Keratinocyte (primary cell): ENCODE measurements at places on chromosomes 12 and 14.

DNA sequence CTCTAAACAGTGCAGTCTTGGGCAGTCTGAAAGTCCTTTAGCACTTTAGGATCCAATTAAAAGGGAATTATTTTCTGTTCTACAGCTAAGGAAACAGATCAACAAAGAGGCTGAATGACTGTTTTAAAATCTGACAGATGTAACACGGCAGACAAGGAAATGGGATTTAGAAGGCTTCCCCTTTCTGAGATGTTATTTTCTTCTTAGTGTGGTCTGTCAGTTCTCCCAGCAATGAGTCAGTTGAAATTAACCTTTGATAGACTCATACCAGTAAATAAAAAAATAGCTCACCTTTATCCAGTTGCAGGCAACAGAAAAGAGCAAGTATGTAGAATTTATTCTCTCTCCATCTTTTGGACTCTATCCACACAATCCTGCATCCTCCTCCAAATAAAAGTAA, 98.1 kb downstream of the NEDD1 start:
- DNase-seq, result no peak

DNA sequence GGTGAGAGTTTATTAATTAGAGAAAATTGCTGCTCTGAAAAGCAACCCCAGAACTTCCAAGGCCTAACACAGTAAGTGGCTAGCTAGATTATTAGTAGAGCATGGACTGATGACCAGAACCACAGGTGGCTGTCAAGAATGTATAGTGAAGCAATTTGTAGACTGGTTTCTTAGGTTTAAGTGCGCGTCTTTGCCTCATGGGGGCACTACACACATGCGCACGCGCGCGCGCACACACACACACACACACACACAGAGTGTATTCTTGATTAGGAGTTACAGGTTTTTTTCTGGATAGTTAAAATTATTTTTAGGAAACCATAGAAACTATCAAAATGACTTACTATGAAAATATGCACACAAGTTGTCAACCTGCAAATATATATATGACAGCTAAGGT, 66.5 kb downstream of the BHLHE41 start:
- DNase-seq, result no peak

DNA sequence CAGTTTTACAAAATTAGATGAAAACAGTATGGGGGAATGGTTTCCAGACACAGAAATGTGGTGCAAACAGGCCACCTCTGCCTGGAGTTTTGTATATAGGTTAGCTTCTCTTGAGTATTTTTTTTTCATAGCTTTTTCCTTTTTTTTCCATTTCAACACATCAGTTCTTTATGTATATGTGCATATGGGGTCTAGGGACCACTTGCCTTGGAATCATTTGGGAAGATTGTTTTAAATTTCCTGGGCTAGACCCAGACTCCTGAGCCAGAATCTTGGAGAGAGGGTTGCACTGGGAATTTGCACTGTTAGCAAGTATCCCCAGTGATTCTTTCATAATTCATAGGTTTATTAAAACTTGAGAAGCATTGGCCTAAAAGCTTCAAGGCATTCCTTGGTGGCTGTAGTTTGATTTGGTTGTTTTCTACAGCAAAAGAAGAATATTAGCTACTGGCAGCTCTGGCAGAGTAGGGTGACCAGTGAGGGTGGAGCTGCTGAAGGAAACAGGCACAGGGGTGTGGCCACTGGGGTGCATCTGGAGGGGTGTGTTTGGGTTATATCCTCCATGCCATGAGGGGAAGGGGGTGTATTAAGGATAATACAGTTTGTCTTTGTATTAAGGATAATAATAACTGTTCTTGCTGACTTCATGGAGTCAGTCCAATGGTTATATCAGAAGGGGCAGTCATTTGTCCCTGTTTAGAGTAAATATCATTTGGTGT, 22.8 kb downstream of the PPP1R36 start:
- DNase-seq, result no peak

DNA sequence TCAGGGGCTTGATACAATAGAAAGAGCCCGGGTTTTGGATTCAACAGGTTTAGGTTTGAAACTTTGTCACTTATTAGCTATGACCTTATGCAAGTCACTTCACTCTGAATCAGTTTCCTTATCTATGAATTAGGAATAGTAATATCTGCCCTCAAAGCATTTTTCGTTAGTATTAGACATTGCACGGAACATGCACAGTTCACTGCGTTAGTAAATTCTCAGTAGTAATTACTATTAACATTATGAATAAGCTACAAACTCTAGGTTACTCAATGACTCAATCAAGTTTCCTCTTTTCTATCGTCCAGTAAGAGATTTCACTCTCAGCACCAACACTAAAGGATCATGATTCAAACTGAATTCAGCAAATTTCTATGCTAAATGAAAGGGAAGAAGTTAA, 150.3 kb downstream of the CEP83 start:
- DNase-seq, result no peak

DNA sequence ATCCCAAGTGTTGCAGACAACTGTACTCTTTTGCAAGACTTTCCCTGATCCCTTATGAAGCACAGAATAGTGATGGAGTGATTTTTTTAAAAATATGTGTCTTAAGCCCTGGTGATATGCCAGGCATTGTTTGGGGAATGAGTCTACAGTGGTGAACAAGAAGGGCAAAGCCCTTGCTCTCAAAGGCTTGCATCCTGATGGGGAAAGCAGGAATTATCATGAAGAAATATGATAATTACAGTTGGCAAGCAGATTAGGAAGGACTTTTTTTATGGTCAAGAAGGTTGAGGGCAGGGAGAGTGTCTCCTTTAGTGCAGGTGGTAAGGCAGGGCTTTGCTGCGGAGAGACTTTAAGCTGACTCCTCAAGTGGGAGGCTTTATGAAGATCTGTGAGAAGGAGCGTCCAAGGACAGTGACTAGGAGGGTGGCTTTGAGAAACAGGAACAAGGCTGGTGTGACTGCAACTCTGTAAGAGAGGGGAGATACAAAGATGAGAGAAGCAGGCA, 100.2 kb downstream of the SYNE2 start:
- no peak for DNase-seq

DNA sequence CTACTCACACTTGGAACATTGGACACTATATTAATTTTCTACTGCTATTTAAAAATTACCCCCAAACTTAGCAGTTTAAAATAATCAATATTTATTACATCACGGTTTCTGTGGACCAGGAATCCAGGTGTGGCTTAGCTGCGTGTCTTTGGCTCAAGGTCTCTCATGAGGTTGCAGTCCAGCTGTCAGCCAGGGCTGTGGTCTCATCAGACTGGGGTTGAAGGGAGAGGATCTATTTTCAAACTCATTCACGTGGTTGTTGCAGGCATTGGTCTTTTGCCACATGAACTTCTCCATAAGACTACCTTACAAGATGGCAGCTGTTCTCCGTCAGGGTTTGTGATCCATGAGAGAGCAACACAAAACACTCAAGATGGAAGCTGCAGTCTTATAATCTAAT, 343.0 kb downstream of the BCAT1 start:
- no peak for DNase-seq

GRCh38 chr12:39887856-39888255, 218.0 kb downstream of the SLC2A13 start:
- no peak for DNase-seq

DNA sequence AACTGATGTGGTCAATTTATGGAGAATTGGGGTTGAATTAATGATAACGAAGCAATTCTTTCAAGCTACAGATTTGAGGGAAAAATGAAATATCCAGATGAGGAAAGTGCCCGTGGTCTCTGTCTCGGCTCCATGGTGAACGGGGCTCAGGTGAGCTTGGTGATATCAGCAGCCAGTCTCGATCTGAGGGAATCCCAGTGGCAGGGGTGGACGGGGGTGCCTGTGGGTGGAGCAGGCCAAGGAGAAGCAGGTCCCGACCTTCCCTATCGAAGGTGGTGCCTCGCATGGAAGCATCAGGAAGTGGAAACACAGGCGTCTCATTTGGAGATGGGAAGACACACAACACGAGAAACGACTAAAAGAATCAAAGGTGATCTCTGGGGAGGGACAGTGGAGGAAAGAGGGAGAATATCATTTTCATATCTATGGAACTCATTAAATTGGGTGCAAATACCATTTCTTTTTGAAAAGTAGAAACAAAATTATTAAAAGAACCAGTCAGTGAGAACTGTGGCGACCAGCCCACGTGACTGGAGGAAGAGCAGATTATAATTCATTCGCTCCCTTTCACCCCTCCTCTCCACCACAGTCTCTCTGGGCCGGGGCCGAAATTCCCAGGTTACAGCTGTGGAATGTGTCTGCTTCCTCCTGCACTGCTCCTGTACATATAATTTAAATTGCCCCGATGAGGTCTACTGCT, 354.3 kb upstream of the SFSWAP start:
- DNase-seq, result no peak

DNA sequence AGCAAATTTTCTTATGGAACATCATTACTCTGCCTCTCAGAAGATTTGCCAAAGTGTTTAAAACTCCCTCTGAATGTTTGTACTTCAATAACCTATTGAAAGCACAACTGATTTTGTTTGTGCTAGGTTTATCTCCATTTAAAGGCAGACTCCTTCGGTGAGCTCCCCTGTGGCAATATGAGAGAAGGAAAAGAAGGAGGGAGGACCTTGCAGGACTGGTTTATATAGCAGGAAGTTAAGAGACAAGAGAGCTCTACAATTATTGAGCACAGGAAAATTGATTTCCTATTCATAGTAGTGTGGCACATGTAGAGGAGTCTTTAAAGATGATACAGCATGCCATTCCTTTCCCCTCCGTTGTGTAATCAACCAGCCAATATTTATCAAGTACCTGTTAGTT, 75.5 kb downstream of the PDE3A start:
- DNase-seq, result no peak

GRCh38 chr14:68286667-68287066, 467.1 kb downstream of the RAD51B start:
- DNase-seq, result no peak

DNA sequence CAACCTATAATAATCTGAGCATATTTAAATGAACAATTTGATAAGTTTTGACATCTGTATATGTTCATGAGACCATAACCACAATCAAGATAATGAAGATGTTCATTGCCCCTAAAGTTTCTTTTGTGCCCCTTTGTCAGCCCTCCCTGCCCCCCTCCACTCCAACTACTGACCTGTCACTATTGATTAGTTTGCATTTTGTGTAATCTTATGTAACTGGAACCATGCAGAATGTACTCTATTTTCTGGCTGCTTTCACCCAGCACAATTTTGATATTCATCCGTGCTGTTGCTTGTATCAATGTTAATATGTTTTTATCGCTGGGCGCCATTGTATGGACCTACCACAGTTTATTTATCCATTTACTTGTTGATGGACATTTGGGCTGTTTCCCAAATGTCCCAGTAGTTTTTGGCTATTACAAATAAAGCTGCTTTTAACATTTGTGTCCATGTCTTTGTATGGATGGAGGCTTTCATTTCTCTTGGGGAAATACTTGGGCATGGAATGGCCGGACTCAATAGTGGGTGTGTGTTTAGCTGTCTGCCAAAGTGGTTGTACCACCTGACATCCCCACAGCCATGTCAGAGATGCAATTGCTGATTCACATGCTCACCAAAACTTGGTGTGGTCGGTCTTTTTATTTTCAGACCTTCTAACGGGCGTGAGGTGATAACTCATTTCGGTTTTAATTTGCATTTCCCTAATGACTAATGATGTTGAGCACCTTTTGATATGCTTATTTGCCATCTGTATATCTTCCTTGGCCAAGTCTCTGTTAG, 38.9 kb downstream of the EML1 start:
- DNase-seq, result no peak

GRCh38 chr12:106299202-106299774, 3.2 kb upstream of the TCP11L2 start:
- no peak for DNase-seq

GRCh38 chr12:105921872-105922669, 216.7 kb downstream of the NUAK1 start:
- no peak for DNase-seq

DNA sequence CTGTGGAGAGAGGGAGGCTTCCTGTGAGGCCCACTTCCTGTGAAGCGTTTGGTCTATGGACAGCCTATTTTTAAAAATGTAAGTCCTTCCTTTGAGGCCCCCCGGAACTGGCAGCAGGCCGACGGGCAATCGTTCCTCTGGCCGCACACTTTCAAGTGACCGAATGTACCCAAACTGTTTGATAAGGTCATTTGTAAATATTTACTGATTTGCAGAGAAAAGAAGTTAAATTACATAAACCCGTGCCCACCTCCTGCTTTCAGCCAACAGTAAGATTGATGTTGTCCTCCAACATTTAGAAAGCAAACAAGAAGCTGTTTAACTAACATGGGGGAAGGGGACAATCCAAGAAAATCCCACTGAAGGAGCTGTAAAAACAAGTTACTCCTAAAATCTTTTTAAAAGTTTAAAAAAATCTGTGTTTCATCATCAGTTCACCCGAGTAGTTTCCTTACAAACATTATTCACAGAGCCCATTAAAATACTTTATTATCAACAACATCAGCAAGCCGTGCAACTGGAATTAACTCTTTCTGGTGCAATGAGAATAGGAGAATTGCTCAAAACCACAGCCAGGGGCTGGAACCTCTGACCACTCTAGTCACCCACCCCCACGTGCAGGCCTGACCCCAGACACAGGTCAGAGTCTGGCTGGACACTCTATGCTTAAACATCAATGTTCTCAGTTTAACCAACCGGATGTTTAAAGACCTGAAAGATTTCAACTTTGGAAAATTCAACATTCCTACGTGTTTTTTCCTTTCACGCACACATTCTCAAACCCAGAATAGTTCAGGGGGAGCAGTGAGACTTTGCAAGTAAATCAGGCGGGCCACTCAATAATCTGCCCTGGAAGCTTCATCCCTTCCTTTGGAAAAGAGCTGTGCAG, 65.3 kb downstream of the FOXN3 start:
- no peak for DNase-seq

DNA sequence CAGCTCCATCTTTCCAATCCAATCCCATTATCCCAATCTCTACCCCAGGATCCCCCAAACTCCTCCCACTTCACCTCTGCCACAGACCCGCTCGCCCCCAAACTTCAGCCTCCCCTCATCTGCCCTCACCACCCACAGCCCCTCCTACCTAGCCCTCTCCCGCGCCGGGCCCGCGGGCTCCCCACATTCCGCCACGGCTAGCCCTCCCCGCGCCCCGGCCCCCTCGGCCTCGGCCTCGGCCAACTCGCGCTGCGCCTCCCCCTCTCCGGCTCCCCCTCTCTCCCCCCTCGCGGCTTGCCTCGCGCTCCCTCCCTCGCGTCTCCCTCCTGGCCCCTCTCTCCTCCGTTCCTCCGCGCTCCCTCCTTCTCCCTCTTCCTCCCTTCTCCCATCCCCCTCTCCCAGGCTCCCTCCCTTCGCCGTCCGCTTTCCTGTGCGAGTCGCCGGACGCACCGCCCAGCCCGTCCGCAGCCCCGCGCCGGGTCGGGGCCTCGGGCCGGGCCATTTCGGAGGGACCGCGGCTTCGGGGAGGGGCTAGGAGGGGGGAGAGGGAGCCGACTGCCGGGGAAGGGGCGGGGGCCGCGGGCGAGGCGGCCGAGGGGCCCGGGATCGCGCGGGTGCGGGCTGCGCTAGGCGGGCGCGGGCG, at the start of gene ATN1:
ATN1 (plus strand) TSS at position 581 of the 643 bp plus-strand sequence. CDS start 6,043 bp downstream, outside the sequence.
- DNase-seq, result no peak

DNA sequence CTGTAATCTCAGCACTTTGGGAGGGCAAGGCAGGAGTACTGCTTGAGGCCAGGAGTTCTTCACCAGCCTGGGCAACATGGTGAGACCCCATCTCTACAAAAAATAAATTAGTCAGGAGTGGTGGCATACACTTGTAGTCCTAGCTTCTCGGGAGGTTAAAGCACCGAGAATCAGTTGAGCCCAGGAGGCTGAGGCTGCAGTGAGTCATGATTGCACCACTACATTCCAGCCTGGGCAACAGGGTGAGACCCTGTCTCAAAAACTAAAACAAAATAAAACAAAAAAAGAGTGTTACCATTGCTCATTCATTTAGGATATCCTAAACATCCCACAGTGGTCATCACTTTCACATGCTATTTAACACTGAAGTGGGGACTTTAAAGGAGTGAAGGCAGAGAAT, 7.8 kb downstream of the NEK9 start:
- DNase-seq, result no peak
